ENCODE measurements at places on chromosomes 1 and 21.

DNA sequence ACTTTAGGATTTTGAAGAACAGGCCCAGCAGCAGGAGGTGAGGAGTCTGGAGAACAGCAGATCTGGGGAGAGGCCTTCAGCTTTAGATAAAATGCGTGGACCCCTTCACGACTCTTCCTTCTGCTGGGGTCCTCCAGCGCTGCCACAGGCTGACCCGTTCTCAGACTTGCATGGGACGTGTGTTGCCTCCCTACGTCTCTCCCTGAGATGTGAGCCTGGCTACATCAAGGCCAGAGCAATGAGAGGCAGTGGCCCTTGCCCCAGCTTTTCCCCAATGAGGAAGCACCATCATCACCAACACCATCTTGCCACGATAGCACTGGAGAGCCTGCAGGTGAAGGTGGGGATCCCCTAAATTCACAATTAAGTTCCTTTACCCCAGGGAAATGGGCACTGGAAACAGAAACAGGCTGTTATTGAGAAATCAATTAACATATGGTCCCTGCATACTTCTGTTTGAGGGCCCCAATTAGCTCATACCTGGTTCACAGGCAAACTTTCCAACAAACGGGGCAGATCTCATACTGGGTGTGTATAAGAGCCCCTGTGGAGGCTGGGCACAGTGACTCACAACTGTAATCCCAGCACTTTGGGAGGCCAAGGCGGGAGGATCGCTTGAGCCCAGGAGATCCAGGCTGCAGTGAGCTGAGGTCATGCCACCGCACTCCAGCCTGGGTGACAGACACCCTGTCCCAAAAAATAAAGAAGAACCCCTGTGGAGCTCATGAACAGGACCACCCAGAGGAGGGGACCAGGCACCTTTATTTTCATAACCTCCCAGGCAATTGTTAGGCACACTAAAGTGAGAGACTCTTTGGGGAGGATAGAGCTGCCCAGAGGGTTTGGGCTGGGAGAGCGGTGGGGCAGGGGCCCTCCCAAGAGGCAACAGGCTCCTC is 12.1 kb upstream of the ADAMTSL4 start:
- DNase-seq: no peak

DNA sequence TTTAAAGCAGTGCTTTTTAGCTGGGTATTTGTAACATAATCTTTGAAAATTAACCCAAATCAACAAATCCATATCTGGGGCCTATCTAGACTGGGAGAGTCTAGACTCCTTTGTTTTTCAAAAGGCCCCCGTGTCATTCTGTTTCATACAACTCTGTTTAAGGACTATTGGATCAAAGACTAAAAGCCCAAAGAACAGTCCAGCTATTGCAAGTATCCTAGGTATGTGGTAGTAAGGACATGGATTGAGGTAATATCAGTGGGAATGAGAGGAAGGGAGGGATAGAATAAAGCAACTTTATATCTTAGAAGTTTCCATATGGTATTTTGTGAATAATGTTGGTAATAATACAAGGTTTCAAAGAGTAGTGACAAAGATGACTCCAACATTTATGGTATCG is 18.2 kb downstream of the KIF1B start:
- no peak for DNase-seq

DNA sequence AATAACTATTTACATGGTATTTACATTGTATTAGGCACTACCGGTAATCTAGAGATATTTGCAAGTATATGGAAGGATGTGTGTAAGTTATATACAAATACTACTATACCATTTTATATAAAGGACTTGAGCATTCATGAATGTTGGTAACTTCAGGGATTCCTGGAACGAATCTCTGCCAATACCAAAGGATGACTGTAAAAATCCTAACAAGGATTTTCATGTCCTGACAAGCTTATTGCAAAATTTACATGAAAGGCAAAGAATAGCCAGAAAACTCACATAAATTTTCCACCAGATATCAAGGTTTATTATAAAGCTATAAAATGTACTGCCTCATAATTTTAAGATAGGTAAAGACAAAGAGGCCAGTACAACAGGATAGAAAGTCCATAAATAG is 325.2 kb upstream of the NRIP1 start:
- DNase-seq: no peak

DNA sequence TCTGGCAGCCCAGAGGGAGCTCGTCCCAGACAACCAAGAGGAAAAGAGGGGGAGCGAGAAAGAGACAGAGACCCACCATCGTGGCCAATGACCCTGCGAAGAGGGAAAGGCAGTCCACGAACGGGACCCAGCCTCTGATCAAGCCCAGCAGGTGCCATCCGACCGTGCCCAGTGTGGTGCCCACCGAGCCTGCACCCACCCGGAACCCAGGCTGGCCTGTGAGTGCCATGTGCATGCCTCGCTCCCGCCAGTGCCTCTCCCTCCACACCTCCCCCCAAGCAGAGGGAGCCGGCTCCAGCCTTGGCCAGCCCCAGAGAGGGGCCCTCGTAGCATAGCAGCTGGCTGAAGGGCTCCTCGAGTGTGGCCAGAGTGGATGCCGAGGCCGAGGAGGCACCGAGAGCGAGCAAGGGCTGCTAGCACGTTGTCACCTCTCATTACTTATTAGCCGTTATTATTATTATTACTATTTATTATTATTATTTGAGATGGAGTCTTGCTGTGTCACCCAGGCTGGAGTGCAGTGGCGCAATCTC is 130.7 kb upstream of the CHRM3 start:
- no peak for DNase-seq

GRCh38 chr1:147812799-147813198 is 52.4 kb upstream of the GJA5 start:
- DNase-seq: no peak

DNA sequence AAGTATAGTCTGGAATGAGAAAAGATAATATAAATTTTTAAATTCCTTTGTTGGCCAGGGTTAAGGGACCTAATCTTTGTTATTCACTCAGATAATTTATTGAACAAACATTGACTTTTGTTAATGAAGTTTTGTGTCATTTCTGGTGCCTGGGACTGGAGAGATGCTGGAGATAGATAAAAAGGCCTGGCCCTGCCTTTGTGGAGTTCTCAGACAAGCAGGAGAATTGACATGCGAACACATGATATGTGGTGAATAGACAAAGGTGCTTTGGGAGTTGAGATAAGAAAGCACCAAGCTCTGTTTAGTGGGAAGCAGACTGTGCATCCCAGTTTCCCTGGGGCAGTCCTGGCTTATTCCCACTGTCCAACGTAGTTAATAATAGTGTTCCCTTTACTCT is 8.5 kb downstream of the C1orf21 start:
- DNase-seq: no peak

DNA sequence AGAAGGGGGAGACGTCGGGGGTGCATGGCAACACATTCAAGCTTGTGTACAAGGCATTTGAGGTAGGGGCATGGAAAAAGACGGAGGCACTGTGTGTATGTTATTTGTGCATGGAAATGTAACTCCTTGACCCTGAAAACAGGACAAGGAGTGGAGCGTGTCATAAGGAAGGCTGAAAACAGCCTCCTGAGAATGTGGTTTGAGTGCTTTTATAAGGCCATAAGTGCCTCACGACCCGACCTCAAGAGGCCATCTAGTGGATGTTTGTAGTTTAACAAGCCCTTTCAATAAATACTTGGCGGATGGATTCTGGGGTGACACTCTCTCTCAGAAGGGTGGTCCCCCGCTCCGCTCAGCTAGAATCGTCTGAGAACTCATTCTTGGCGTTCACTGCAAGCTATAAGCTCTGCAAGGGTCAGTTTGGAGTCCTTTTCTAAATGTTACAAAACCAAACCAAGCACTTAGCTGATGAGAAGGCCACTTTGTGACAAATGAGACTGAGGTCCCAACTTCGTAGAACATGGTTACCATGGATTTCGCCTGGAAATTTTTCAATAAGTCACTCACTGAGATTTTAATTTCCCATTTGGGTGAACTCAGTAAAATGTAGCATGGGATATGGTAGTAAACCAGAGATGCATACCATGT is 38.8 kb upstream of the CLCA4 start:
- no peak for DNase-seq

GRCh38 chr1:247102381-247102780 is 1.8 kb downstream of the ZNF669 start:
- no peak for DNase-seq

DNA sequence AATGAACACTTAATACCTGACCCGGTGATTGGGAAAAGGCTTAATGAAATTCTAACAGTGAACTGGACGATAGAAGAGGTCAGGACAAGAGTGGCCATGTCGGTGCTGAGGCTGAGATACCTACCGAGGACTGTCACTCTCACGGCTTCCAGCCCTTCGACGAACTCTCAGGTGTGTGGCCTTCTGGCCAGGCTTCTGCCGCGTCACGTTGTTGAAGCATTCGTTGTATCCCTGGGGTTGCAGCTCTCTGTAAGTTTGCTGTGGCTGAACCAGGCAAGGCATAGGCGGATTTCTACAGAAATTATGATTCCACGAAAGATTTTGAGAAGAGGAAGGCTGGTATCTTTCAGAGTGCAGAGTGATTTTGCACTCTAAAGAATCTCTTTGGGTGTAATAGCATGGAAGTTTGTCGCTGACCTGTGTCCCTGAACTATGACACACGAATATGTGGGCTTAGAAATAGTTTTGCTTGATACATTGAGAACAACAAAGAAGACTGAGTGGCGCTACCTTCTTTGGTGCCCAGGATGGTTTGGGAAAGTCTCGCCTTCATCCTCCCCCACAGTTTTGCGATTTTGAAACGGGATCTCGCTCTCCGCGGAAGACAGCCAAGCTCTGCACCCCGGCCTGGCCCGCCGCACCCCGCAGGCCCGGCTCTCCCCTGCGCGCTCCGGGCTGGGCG is 403 bp upstream of the EPHX4 start:
- no peak for DNase-seq

DNA sequence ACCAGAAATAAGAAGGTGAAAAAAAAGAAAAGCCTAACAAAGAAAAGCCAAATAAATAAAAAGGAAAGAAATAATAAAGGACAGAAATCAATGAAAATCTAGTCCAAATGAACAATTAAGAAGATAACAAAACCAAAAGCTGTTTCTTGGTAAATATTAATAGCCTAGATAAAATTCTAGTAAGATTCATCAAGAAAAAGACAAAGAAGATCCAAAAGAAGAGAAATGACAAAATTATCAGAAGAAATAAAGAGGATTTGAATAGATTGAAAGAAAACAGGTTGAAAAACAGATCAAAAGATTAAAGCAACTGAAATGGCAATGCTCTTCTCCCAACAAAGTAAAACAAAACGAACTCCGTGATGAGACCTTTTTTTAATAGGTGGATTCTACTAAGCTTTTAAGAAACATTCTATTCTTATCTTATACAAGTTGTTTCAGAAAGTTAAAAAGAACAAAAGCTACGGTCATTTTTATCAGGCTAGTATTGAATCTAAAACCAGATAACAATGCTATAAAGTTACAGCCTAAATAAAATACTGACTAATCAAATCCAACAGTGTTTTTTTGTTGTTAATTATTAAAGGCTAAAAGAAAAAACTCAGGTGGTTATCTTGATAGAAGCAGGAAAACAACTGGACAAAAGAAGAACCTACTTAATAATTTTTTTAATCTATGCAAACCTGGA is 50.9 kb downstream of the ENAH start:
- DNase-seq: no peak

- no peak for DNase-seq
Measured at GRCh38 chr1:201683397-201683796, 144.5 kb downstream of the NAV1 start.

DNA sequence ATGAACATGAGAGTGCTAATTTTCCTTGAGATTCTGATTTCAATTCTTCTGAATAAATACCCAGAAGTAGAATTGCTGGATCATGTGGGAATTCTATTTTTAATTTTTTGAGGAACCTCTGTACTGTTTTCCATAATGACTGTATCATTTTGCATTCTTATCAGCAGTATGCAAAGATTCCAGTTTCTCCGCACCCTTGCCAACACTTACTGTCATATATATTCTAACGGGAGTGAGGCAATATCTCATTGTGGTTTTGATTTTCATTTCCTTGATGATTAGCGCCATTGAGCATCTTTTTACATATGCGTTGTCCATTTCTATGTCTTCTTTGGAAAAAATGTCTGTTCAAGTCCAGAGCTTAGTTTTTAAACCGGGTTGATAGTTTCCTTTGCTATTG is 33.2 kb downstream of the VCAM1 start:
- no peak for DNase-seq

GRCh38 chr1:8598783-8599182 is 218.7 kb downstream of the RERE start:
- DNase-seq: no peak

DNA sequence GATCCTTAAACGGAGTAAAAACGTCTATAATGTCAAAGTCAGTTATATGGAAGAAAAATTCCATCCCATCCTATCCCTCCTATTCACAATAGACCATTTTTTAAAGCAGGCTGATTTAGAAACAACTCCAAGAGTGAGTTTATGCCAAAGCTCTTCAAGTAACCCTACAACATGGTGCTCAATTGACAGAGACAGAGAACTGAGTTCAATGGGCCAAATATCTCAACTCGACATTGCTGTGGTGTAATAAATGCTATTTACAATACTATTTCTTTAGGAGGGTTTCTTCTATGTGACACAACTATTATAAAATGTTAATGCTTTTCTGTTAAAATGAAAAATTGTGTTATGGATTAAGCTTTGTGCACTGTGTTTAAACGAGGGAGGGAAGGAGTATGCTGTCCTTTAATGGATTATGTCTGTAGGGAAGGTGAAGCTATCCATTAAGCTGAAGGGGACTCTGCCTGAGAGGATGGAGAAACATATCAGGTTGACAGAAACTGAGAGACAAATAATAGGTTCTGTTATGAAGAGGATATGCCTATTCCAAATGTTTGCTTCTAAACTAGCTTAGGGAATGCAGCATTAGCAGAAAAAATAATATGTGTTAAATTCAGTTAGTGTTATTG is 362.5 kb upstream of the CHRM3 start:
- DNase-seq: no peak

- no peak for DNase-seq
Measured at GRCh38 chr21:26539566-26539965, 33.5 kb downstream of the CYYR1 start.

DNA sequence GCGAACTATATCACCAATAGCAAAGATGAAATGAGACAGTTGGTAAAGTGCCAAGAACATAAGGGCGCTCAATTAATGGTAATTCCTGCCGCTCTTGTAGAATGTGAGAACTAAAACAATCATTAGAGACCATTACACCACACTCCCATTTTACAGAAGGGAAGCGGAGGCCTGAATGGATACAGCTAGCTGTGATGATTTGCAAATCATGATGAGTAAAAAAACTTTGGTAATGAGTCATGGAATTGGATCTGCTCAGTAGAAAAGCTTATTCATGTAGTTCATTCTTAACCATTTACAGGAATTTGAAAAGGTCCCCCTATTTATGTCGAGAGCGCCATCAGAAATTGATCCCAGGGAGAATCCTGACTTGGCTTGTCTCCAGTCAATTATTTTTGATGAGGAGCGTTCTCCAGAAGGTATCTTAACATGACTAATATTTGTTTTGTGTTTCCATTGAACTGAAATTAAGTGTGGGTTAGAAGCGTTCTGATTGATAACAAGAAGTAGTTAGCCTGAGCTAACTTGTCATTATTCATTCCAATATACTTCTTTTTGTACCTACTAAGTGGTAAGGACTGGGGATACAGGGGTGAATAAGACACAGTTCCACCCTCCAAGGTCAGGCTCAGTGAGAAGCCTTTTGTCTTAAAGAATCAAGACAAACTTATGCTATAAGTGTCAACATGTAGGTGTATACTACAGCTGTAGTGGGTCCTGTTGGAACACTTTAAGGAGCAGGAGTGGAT is 812 bp downstream of the TTC4 start:
- DNase-seq: no peak

- DNase-seq: no peak
Measured at GRCh38 chr1:47901001-47901575, 96.1 kb downstream of the TRABD2B start.

Data from stimulated activated CD8-positive, alpha-beta memory T cell treated with anti-CD3 and anti-CD28 coated beads, Interleukin-7, amount 100 ng/mL, for 24 hours (primary cell).